Iris pigment epithelial cell (primary cell): ENCODE measurements at places on chromosomes 7 and 10.

DNA sequence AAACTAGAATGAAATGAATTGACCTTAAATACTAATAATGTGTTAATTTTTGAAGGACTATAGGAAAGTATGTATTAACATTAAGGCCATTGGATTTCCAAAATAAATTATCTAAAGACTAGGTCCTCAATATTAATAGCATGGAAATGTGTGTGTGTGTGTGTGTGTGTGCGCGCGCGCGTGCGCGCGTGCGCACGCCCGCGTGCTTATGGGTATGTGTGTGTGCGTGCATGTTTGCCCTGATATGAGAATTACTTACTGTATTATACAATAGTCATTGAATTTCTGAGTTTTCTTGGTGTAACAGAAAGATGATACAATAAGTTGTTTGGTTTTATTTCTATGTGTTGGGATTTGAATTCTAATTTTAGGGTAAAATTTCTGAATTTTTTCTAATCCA is 205.9 kb downstream of the BICC1 start:
- no peak for DNase-seq

GRCh38 chr7:113217314-113217713 is 99.0 kb upstream of the SMIM30 start:
- DNase-seq, result peak; percentile 22

GRCh38 chr10:30773501-30773900 is 143.9 kb upstream of the LYZL2 start:
- DNase-seq, result no peak

GRCh38 chr10:31118556-31118955 is 86.9 kb upstream of the ZNF438 start:
- DNase-seq, result peak; percentile 73

DNA sequence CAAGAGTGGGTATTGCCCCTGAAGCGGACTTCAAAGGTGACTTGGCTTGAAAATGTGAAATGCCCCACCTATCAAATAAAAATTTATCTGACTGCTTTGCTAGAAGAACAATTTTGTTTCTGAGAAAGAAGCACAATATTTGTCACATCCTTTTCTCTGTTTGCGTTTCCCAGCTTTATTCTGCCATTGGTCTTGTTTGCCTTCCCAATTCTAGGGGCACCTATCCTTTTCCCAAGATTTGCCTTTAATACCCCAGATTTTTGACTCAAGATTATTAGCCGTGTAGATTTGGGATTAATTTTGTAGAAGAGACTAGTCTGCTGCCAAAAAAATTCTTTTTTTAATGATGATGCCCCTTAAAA is 110.2 kb upstream of the LRGUK start:
- no peak for DNase-seq

GRCh38 chr10:99698504-99699080 is 33.3 kb downstream of the COX15 start:
- no peak for DNase-seq

DNA sequence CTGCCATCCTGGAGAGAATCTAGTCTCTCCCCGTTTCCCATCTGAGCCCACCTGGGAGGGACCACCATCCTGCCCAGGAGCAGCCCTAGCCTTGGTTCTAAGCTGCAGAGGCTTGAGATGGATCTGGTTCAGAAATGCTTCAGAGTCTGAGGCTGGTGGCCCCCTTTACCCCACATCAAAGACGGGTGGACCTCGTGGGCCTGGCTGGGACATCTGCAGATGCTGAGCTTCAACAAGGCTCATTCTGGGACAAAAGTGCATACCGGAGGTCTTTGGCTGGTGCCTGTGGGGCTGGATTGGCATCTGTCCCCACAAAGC is 4.9 kb upstream of the IRF5 start:
- DNase-seq, result no peak

DNA sequence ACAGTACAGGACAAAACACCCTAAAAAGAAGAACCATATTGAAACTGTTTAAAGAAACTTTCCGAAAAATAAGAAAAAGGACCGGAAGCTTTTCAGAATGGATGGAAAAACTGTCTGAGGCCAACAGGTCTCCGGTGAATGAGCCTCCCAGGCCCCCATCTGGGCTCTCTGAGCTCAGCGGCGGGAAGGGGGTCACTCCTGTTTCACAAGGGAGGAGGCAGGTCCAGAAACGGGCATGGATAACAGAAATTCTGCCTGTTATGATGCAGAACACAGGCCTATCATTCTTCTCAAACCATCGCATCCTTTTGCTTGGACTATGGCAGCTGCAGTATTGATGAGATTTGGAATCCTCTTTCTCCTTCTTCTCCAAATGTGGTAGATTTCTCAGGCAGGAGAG is 58.9 kb upstream of the SHH start:
- no peak for DNase-seq

GRCh38 chr7:46169384-46169755 is 248.3 kb upstream of the IGFBP3 start:
- no peak for DNase-seq

DNA sequence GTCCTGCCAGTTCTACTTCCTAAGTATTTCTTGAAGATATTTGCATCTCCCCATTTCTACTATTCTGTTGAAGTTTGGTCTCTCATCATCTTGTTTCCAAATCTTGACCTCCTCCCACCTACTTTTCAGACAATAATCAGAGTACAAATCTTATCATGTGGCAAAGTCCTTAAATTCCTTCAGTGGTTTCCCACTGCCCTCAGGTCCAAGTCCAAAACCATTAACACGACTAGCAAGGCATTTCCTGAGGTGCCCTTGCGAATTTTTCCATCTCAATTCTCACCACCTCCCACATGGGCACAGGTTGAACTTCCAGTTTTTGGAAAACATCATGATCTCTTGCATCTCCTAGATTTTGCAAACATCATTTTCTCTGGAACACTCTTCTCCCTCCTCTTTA is 97.2 kb upstream of the CDK1 start:
- DNase-seq, result no peak

GRCh38 chr10:35574924-35575352 is 30.2 kb upstream of the GJD4 start:
- DNase-seq, result peak; percentile 86

GRCh38 chr7:21352540-21353387 is 75.1 kb upstream of the SP4 start:
- DNase-seq, result no peak

DNA sequence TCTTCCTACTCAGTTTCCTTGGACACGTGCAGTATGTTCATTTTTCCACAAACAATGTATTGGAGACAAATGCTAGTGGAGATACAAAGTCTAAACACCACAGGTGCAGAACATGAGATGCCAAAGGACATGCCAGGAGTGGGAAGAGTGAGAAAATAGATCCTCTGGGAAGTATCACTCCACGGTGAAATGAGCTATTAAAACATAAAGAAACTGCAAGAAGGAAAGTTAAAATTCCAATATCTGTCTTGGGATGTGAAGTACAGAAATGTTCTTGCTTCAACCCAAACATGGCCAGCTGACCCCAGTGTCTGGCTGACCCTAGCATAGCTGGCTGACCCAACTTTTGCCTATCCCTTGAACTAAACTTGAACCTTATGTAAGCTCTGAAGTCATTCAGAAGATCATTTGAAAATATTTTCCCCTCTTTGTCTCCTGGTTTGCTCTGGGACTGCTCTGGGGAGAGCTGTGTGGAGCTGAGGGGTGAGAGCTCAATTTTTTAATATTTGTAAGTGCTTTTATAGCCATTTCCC is 59.5 kb downstream of the FZD1 start:
- DNase-seq, result no peak

DNA sequence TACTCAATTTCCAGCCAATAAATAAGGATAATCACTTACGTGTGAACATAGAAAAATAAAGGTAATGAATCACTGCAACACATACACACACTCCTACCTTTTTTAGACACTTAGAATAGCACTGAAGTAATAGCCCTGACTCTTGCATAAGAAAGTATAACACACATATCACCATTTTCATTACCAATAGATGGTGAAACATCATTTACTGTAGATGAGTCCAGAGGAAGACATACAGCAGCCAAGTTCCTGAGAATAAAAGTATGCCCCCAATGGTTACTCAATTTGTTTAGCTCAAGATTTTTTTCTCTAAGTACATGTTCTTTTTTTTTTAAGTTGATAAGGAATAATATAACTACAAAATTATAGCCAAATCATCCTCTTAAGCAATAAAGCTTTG is 316.3 kb downstream of the PARD3 start:
- peak; percentile 68 for DNase-seq

- DNase-seq, result no peak
These were observed 548.7 kb upstream of the GALNT17 start for GRCh38 chr7:70582927-70583895.

DNA sequence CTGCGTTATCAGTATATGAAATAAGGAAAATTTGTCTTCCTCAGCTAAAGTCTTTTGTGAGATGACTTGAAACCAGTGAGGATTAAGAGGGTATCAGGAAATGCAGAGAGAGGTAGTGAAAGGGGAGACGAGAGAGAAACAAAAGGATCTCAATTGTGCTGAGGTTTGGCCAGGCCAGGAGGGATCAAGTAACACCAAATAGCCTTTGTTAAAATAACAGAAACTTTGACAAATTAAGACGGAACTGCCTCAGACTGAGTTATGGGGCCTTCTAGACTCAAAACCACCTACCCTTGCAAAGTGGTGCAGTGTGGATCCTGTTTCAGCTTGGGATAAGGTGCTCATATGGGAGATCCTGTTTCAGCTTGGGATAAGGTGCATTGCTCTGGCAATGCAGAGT is 263.1 kb downstream of the CREB5 start:
- no peak for DNase-seq

DNA sequence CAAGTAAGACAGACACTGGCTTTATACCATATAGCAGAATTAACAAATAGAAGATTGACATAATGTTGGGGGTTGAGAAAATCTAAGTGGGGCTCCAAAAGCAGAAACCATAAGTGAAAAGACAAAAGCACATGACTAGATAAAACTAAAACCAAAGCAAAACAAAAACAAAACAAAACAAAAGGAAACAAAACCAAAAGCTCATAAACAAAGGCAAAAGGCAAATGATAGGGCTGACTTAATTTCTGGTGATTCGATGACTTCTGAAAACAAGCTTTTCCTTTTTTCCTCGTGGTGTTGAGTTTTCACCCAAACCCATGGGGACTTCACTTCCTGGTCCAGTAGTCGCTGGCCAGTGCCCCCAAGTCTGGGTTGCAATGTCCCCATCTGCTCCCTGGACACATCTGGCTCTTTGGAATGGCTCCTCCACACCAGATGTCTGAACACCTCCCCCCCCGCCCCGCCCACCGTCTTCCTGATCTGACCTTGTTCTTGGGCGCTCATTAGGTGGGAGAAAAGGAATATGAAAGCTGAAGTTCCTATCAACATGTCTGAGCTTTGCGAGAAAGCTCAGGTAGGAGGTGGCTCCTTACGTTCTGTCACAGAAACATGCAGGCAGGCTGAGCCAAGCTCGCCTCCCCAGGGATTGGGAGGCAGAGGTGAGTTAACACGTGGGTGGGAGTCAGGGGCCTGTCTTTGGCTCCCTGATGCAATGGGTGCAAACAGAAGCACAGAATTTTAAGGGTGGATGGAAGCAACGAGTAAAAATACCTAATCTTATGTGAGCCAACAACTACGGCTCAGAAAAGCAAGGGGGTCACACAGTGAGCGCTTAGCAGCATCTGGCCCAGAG is 121.0 kb downstream of the NEURL1 start:
- DNase-seq, result no peak

GRCh38 chr7:38451840-38452239 is 178.4 kb upstream of the TARP start:
- peak; percentile 53 for DNase-seq

- no peak for DNase-seq
These were observed 121.2 kb upstream of the GPR26 start for GRCh38 chr10:123544986-123545385.

DNA sequence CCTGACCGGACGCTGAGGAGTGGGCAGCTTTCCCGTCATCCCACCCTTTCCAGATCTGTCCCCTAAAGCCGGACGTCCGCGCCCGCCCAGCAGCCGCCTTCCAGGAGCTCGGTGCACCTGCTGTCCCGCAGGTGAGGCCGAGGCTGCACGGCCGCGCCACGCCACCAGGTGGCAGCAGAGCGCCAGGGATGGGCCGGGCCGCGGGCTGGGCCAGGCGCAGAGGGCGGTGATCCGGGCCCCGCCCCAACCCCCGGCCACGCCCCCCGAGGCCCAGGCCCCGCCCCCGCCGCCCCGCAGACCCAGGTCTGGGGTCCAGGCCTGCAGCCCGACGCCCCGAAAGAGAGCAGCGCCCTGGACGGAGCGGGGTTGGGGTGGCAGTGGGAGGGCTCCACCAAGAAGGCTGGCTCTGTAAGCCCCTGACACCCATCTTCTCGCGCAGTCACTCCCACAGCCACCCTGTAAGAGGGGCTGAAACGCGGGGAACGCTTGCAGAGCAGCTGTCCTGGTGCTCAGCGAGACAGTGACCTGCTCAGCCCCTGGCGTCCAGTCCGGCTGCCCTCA is 32.2 kb downstream of the FOXL3 start:
- peak; percentile 7 for DNase-seq

DNA sequence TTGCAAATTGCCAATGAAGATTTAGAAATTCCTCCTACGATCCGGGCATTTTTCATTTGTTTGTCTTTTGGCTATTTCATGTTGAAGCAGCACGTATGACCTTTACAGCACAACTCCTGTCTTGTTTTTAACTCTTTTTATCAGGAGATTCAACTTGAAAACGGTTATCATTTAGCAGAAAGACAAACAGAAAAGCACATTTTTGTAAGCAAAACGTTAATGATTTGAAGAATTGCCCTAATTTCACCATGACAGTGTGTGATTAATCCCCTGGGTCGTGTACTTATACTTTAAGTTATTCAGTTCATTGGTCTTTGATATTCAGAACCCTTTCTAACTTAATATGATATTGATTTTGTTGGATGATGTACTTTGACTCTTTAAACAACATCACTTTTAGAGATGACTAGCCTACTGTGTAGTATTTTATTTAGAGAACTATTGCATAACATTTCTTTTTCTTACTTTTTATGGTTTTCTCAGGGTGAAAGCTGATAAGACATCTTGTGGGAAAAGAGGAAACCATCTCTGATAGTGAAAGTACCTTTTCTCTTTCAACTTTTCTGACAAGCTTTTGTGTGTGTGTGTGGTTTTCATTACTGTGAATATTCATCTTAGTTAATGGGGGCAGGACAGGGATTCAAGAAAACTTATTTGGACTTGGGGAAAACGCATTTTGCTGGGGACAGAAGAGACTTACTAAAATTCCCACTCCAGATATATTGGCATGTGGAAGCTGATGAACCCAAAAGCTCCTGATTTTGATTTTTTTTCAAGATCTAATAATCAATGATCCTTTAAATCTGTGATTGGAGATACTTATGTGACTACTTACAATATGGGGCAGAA is 8.1 kb downstream of the HHEX start:
- no peak for DNase-seq

GRCh38 chr10:101494650-101495049 is 93.4 kb downstream of the POLL start:
- no peak for DNase-seq

DNA sequence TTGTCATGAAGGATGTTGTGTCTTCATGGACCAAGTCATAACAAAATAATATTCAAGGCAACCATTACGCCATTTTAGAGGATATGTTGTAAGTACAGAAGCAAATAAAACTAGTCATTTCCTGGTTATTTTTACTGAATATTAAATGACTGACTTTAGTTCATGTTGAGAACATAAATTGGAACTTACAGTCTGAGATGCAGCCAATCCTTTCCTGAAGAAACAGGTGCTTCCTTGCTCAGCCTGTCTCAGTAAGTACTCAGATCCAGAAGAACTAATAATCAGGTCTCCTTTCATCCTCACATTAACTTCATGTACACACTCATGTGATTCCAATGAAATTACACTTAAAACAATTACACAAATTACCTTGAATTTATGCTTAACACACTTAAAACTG is 12.3 kb downstream of the SEMA3A start:
- DNase-seq, result no peak

- DNase-seq, result no peak
These were observed 1.6 kb upstream of the ARHGAP12 start for GRCh38 chr10:31930023-31930751.
